GM12878 (cell line): ENCODE measurements at places on chromosomes 3 and 15.

DNA sequence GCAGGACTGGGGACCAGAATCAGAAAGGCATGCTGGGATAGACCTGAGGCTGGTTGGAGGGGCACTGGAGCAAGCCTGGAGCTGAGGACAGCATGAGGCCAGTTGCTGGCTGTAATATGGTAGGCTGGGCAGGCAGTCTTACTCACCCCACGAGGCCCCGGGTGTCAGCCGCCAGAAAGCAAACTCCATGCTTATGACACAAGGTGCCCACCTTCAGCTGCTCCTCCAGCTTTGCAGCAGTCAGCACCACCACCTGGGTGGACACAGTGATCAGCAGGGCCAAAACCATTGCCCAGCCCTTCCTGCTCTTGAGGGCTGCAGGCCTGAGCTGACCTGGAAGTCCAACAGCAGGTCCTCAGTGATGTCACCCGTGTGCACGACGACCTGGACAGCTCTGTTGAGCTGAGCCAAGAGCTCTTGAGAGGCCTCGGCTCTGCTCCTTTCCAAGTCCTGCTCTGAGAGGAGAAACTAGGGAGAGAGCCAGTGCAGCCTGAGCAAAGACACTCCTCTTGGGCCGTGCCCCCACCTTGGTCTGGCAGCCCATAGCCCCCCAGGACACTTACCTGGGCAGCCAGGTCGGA, 747 bp downstream of the UBA7 start:
- no peak for DNase-seq

- DNase-seq = no peak
Observed at GRCh38 chr3:74845081-74845480, 230.6 kb upstream of the CNTN3 start.

- no peak for DNase-seq
Observed at GRCh38 chr3:65883613-65884012, 155.1 kb downstream of the MAGI1 start.

- no peak for DNase-seq
Observed at GRCh38 chr3:156581954-156582353, 27.0 kb upstream of the SSR3 start.

DNA sequence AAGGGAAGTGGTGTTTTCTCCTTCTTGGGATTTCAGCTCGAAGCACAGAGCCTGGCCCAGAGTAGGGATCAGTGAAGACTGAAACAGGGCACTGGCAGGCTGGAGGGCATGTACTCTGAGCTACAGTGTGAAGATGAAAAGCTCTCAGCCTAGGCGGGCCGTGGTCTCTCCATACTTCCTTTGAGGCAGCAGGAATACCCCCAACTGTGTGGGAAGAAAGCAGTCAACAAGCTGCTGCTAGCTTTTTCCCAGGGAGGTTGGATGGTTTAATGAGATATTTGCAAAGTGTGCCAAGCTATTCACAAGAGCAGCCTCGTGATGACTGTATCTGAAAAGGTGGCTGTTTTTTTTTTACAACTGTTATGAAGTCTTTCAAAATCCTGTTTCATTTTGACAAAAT, 47.2 kb downstream of the NMNAT3 start:
- no peak for DNase-seq

GRCh38 chr15:96234109-96234892, 96.2 kb upstream of the NR2F2 start:
- DNase-seq = peak; percentile 58

- no peak for DNase-seq
Observed at GRCh38 chr3:16079519-16079918, 95.0 kb upstream of the GALNT15 start.

GRCh38 chr3:94909726-94910125, 846.9 kb downstream of the NSUN3 start:
- no peak for DNase-seq

GRCh38 chr3:175432376-175433025, 573.4 kb downstream of the NAALADL2 start:
- no peak for DNase-seq

DNA sequence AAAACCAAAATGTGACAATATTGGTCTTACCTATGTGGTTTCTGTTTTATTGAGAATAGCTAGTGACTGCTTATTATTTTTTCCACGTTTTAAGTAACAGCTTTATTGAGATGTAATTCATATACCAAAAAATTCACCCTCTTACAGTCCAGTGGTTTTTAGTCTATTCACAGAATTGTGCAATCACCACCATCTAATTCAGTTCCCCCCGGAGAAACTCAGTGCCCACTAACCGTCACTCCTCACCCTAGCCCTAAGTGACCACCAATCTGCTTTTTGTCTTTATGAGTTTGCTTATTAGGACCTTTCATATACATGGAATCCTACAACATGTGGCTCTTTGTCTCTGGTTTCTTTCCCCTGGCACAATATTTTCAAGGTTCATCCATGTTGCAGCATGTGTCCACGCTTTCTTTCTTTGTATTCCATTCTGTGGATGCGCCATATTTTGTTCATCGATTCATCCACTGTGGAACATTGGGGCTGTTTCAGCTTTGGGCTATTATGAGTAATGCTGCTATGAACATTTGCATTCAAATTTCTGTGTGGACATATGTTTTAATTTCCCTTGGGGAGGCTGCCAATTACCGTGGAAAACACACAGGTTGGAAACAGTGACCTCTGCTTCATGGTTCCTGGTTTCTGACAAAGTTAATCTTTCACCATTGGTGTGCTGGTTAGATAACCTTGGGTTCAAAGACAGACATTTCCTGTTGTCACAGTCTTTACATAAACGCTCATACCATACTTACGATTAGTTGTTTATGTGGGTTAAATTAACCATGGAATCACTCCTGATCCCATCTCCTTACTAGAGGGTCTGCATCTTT, 3.2 kb upstream of the BCL2L10 start:
- DNase-seq = no peak

DNA sequence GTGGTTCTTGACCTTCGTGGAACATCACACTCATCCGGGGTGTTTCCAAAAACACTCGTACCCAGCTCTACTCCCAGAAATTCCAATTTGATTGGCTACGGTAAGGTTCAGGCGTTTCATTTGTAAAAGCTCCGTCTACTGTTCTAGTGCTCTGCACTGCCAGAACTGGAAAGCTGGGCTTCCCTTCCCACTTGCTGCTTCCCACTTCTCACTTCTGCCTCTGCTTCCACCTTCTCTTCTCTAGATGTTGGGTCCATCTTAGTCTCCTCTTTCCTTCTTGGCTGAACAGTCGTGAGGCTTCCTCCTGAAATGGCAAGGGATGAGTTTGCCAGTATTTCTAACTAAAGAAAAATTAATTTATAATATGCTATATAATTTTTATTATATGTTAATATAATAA, 29.8 kb upstream of the RHCG start:
- no peak for DNase-seq

DNA sequence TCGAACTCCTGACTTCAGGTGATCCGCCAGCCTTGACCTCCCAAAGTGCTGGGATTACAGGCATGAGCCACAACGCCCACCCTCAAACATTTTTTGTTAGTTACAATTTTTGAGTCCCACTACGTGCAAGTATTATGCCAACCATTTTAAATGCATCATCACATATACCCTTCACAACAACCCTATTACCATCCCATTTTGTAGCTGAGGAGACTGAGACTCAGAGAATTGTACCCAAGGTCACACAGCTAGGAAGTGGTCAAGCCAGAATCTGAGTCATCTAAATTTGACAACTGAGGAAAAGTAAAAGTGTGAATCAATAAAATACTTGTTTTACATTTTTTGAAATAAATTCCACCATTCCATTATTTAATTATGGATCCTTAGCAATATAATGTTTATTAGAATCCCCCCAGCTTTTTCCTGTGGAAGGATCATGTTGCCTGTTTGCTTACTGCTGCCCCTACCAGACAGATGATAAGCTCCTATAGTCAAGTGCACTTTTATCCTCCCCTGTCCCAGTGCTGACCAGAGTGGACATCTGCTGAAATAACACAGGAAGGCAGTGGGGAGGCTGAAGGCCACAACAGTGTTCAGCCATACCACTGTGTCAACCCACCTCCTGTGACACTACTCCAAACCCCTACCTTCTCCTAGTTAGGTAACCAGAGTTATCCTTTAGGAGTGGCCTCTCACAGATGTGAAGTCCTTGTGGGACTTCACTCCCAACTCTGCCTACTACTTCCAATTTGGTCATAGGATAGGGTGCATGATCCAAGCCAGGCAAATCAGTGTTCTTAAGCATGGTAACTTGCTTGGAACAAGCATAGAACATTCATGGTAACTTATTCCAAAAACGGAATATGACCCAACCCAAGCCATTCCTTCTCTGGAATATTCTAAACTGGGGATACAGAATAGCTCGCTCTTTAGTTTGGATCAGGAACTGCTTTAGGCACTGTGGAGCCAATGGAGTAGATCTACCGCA, 28.1 kb downstream of the PRKAR2A start:
- no peak for DNase-seq

DNA sequence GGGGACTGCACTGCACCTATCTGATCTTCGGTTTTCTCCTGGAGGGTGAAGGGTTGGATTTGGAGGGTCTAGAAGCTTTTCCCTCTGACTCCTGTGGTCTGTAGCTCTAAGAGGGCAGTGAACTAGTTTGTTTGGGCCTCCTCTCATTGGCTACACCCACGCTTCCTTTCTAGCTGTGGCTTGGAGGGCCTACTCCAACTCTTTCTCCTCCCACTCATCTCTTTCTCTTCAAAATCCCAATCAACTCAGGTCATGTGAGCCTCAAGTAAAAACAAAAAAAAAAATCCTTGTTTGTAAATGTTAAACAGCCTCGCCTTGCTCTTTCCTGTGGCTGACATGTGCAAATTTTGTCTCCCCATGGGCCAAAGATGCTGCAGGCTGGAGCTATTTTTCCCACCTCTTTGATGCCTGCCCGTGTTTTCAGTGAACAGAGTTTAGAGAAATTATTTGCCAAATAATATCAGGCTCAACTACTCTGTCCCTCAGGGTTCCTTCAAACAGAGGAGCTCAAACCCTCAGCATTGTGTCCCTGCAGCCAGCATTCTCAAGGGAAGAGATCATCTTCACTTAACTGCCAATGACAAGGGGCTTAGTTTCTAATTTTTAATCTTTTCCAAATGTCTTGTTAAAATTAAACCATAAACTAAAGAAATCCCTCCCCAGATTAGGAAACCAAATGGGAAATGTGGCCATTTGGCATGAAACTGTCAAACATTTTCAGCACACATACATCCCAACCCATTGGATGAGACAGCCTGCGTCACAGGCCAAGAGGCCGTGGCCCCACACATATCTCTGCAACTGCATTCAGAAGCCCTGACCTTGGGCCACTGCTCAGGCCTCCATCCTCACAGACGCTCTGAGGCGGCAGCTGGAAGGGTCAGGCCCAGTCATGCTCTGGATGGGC, 114.8 kb upstream of the THBS1 start:
- no peak for DNase-seq

GRCh38 chr3:153285194-153285641, 123.2 kb downstream of the RAP2B start:
- no peak for DNase-seq

DNA sequence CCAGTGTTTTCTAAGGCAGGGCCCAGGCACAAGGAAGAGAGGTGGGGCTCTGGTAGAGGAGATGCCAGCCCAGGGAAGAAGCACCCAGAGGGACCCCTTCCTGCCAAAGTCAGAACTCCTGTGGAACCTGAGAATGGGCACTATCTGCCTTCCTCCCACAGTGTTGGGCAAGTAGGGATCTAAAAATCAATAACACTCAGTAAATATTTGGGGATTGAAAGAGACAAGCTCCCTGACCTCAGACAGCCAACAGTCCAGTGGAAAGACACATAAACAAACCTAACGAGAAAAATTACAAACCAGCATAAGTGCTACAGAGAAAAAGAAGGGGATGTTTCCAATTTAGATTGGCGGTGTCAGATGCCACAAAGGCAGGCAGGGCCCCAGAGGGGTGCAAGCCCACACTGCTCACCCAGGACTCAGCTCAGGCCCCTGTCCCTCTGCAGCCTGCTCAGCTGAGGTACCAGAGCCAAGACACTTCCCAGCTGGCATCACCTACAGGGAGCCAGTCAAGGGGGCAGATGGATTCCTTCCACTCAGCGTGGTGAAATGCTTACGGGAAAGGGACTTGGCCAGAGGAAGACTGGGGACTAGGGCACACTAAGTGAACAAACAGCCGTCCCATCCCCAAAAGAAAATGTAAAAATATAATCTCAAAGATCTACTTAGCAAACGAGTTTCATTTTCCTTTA, 15.9 kb downstream of the ADCY5 start:
- DNase-seq = no peak

- DNase-seq = no peak
Observed at GRCh38 chr15:79834495-79834894, 62.3 kb downstream of the MTHFS start.
